ENCODE measurements at places on chromosomes 6 and 20. TPM values are rescaled to one million over a fixed set of nuclear protein-coding genes. Genes with fewer than 3 reads are reported as not detected.

GRCh38 chr20:62632575-62633090 lies 9.7 kb upstream of the SLCO4A1 start:
- H3K27ac ChIP-seq = peak overlapping the region; percentile 27
- H3K4me3 ChIP-seq = no peak overlapping the region
- H3K27me3 ChIP-seq = peaks cover 6% of the 10 kb centered on the region
- no peaks in the 10 kb centered on the region for H3K4me1 ChIP-seq
- DNase-seq = no peak

DNA sequence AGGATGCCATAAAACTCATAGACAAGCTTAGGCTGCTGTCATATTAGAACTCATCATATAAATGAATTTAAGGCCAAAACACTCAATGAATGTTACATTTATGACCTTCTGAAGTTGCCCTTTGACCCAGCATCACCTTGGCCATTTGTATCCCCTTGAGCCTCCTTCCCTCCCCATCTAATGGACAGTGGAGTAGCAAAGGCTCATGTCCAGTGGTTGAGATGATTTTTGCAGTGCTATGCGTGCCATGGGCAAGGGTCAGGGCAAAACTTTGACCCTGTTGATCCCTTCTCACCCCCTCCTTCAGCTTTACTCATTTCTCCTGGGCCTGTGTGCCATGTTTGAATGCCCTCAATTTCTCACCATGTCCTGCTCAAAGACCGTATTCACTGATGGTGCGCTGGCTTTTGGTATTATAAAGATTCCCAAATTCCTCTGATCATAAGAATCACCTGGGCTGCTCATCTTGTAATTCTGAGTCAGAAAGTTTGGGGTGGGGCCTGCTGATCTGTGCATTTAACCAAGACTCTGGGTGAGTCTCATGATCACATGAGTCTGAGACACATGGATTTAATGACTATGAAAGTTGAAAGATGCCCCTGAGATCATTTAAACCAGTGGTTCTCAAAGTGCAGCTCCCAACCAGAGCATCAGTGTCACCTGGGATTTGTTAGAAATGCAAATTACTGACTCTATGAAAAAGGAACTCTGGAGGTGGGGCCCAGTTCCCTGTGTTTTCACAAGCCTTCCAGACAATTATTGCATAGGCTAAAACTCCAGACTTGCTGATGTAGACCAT lies 57.5 kb upstream of the IL20RA start:
- H3K4me1 ChIP-seq = no peaks in the 10 kb centered on the region
- H3K4me3 ChIP-seq = no peak overlapping the region
- H3K27me3 ChIP-seq = no peaks in the 10 kb centered on the region
- H3K27ac ChIP-seq = no peak overlapping the region
- DNase-seq = no peak

GRCh38 chr6:14500809-14501208 lies 383.2 kb downstream of the CD83 start:
- no peaks in the 10 kb centered on the region for H3K27me3 ChIP-seq
- no peaks in the 10 kb centered on the region for H3K4me1 ChIP-seq
- H3K36me3 ChIP-seq = no peaks in the 10 kb centered on the region
- no peak for DNase-seq
- H3K27ac ChIP-seq = no peak overlapping the region

DNA sequence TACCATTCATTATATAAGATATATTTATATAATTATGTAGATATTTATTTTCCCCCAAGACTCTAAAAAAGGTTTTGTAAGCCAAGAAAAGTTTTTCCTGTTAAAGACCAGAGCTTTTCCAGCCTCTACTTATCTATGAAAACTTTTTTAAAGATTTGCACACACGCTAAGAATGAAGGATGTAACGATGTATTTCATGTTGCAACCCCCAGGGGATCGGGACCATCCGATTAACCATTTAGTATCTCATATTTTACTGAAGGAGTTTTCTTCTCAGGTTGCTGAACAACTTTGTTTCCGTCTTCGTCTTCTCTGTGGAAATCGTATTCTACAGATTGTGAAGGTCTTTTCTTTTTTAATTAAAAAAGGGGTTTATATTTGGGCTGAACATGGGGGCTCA lies 70.0 kb upstream of the SASH1 start:
- H3K36me3 ChIP-seq = no peaks in the 10 kb centered on the region
- H3K4me3 ChIP-seq = peak overlapping the region; percentile 6
- DNase-seq = no peak
- H3K27ac ChIP-seq = no peak overlapping the region

GRCh38 chr20:62792182-62792939 lies 3.9 kb upstream of the MRGBP start:
- no peak overlapping the region for H3K27ac ChIP-seq
- H3K4me3 ChIP-seq = no peak overlapping the region
- H3K27me3 ChIP-seq = no peaks in the 10 kb centered on the region
- no peaks in the 10 kb centered on the region for H3K36me3 ChIP-seq
- peaks cover 13% of the 10 kb centered on the region for H3K4me1 ChIP-seq

- H3K4me3 ChIP-seq = no peak overlapping the region
- no peaks in the 10 kb centered on the region for H3K4me1 ChIP-seq
- no peaks in the 10 kb centered on the region for H3K27me3 ChIP-seq
- no peaks in the 10 kb centered on the region for H3K36me3 ChIP-seq
- no peak overlapping the region for H3K27ac ChIP-seq
These were observed 14.6 kb downstream of the NRSN1 start for GRCh38 chr6:24140591-24140990.

- H3K27ac ChIP-seq = no peak overlapping the region
- H3K4me3 ChIP-seq = no peak overlapping the region
- peaks cover 24% of the 10 kb centered on the region for H3K4me1 ChIP-seq
- no peak for DNase-seq
These were observed 2.4 kb upstream of the PYGB start for GRCh38 chr20:25245461-25245860.

- no peak for DNase-seq
- no peak overlapping the region for H3K4me3 ChIP-seq
- no peaks in the 10 kb centered on the region for H3K27me3 ChIP-seq
These were observed 74.7 kb downstream of the PTCHD4 start for GRCh38 chr6:48036316-48036715.

GRCh38 chr6:29908710-29909109 lies 33.6 kb upstream of the HLA-A start:
- H3K4me1 ChIP-seq = no peaks in the 10 kb centered on the region
- no peak overlapping the region for H3K27ac ChIP-seq
- no peaks in the 10 kb centered on the region for H3K36me3 ChIP-seq

DNA sequence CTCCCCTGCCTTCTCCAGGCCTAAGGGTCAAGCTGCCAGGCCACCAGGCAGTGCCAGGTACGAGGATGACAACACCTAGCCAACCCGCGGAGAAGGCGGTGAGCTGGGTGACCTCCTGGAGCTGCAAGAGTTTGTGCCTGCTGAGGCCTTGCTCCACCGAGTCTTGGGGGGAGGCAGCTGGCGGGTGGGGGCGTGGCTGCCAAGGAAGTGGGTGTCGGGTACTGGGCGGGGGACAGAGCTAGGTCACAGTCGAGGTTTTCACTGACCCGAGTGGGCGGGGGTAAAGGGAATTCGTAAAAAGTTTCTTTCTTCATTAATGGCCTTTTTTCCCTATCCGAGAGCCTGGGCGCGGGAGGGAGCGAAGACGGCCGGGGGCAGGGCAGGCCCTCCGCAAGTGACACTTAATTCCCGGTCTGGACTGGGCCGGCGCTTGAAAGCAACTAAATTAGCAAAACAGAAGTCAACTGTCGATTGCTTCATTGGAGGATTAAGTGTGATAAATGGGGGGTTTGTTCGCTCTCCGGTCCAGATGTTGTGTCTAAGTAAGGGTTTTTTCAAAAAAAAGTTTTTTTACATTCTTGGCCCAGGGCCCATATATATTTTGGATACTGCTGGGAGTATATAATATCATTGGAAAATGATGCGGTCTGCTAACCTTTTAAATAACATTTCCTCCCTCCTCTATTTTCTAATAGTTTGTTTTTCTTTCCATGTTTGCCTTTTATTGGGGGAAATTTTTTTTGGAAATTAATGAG lies 43.1 kb upstream of the FOXP4 start:
- no peak overlapping the region for H3K27ac ChIP-seq
- no peaks in the 10 kb centered on the region for H3K36me3 ChIP-seq
- DNase-seq = no peak
- peaks cover 21% of the 10 kb centered on the region for H3K4me1 ChIP-seq

DNA sequence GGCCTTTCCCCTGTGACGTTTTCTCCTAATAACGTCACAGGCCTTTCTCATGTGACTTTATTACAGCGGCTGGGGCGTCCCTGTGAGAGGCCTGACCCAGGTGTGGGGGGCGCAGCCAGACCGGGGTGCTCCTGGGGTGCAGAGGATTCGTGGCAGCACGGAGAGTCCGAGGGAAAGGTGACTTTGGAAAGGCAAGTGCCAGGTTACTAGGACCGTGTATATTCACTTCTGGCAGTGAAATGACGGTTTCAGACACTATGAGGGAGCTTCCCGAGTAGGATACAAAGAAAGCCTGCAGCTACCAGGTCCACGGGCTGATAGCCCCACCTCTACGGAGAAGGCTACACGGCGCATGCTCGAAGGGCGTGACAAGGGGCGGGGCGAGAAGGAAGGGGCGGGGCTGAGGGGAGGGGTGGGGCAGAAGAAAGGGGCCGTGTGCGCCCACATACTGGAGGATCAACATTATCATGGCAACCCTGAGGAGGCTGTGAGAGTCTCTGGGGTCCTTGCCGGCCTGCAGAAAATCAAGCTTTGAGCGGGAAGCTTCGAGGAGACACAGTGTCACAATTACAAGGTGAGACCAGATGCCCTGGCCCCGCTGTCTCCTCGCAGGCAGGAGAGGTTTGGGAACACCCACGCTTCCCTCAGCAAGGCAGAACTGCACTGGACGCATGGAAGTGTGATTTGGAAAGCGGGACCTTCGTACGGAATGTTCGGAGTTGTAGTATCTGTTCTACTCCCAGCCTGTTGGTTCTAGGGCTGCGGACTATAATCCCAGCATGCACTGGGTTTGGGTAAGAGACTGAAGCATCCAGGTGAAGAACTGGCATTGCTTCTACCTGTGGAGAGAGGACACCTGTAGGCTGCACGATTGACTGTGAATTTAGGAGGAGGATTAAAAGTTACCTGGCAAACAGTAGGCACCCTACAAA lies 54.4 kb upstream of the ZNF337 start:
- no peaks in the 10 kb centered on the region for H3K36me3 ChIP-seq
- no peaks in the 10 kb centered on the region for H3K4me1 ChIP-seq
- no peak overlapping the region for H3K27ac ChIP-seq
- peak overlapping the region; percentile 54 for H3K4me3 ChIP-seq

DNA sequence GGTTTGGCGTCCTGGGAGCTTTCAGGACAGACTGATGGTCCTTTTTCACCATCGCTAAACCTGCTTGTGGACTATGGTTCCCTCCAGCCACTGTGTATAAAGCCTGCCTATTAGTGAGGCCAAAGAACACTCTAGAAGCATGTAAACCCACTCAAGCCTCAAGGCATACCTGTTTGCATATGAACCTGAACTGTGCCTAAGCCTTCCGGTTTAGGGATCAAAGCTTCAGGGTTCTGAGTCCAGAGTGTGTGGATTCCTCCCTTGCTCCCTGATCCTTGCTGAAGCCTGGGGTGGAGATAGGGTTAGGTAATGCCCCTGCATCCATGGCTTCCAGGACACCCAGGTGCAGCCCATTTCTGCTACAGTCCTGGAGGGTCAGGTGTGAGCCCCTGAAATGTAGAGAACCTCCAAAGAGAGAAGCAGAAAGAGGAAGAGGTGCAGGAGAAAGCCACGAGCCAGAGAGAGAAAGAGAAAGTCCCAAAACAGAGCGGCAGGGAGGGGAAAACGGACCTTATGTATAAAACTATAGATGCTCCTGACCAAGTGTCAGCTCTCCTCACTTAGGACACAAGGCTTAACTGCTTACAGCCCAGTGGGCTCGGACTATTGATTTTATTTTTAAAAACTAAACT lies 93.3 kb downstream of the SCML4 start:
- no peak overlapping the region for H3K4me3 ChIP-seq
- no peaks in the 10 kb centered on the region for H3K27me3 ChIP-seq
- H3K4me1 ChIP-seq = no peaks in the 10 kb centered on the region
- no peak for DNase-seq
- no peaks in the 10 kb centered on the region for H3K36me3 ChIP-seq

DNA sequence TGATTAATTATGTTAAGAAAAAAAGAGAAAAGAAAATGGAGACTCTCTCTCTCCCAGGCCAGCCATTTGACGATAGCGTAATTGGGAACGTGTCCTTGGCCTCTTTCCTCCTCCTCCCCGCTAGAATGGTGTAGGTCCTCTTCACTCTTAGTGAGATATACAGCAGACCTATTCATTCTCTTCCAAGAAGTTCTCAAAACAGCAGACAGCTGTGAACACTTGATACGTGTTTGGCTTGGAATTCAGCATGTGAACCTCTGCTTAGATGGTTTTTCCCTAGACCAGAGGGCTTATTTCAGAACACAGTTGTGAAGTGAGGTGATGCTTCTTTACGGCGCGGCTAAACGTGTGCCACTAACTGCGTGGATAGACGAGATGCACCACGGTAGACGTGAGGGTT lies 32.6 kb upstream of the TULP4 start:
- DNase-seq = no peak
- H3K36me3 ChIP-seq = no peaks in the 10 kb centered on the region
- peak overlapping the region; percentile 37 for H3K27ac ChIP-seq
- H3K27me3 ChIP-seq = no peaks in the 10 kb centered on the region
- H3K4me3 ChIP-seq = no peak overlapping the region
- peaks cover 14% of the 10 kb centered on the region for H3K4me1 ChIP-seq

- no peak overlapping the region for H3K4me3 ChIP-seq
- no peak for DNase-seq
- H3K36me3 ChIP-seq = no peaks in the 10 kb centered on the region
- H3K27ac ChIP-seq = no peak overlapping the region
These were observed 57.8 kb upstream of the PLCB4 start for GRCh38 chr20:9011121-9011520.

MYCT1 gene
- total RNA-seq = 8.0 TPM

DYNLT2 gene
- total RNA-seq = 0.62 TPM

ACAT2 gene
- total RNA-seq = 0.59 TPM

ADGB gene
- total RNA-seq = not detected

OR2J3 gene
- total RNA-seq = not detected

CALHM6 gene
- total RNA-seq = 0.63 TPM
